ENCODE measurements at places on chromosomes 1 and 21.
A peak's percentile ranks its signal among the peaks of the same experiment; 100 is the strongest.

DNA sequence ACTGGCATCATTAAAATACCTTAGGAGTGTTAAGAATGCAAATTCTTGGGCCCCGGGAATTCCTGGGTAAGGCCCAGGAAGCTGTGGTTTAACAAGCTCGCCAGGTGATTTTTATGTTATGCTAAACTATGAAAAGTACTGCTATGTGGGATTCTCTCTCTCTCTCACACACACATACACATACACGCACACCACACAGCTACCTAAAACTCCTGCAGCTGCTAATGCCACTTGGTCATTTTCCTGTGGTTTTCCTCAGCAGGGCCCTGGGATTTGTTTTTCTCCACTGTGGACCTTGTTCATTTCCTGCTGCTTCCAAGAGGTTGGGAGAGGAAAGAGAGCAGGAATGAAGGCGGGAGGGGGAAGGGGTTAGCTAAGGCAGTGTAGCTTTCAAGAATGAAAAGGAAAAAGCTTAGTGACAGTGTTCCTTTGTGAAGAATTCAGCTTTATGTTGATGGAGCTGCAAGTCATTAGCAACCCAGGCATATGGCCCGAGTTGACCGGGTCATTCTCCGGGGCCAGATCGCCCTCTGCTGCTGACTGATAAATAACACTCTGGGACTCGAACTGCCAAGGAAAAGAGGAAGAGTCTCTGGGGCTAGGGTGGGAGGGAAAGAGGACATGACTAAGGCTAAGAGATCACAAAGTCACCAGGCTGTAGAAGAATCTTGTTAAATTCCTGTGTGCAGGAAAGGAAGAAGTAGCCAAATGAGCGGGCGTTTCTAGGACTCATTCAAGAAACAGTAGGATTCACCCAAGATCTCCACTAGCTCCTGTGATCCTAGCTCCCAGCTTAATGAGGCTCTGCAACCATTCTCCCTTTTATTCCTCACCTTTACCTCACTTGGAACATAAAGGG, 30.5 kb upstream of the LRIG2 start:
- peak; percentile 83 for DNase-seq

- DNase-seq: no peak
Measured at GRCh38 chr1:203051841-203052324, 25.6 kb downstream of the PPFIA4 start.

DNA sequence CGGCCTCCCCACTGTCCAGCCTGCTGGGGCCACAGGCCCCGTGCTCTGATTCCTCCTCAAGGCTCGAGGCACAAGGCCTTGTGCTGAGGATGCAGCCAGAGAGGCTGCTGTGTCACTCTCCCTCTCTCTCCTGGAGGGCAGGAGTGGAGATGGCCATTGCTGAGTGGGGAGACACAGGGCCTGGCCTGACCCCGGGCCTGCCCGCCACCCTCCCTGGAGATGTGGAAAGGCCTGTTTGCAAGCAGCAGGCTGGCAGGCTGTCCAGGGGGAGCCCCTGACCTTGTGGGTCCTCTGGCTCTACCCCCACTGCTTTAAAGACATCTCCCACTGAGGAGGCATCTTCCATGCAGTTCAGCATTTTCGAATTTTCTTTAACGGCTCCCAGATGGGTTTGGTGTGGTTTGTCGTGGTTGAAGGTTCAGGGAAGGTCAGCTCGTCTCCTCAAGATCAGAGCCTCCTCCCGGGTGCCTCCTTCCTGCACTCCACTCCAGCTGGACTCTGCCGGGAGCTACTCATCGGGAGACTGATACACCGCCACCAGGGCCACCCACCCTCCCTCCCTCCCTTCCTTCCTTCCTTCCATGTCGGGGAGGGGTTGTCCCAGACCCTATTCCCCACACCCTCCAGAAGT, 69.1 kb downstream of the SPSB1 start:
- DNase-seq: no peak

DNA sequence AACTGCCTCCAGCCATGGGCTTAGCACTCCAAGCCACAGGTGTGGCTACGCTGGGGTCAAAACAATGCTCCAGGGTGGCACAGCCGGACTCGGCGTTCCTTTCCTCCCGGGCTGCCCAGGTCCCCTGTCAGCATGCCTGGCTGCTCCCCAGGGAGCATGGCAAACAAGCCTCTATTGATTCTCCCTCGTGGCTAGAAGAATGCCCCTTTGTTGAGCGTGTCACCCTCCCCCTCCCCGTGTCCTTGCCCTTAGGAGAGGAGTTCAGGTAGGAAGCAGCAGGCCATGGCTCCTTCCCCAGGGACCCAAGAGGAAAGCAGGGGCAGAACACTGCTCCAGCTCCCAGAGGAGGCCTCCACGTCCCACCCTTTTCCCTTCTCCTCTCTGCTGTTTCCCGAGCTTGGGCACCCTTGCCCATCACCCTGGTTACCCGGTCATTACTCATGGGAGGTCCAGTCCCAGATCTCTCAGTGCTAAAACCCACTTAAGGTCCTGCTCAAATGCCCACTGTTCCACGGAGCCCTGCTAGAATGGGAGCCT, 57.4 kb upstream of the CITED4 start:
- DNase-seq: no peak

DNA sequence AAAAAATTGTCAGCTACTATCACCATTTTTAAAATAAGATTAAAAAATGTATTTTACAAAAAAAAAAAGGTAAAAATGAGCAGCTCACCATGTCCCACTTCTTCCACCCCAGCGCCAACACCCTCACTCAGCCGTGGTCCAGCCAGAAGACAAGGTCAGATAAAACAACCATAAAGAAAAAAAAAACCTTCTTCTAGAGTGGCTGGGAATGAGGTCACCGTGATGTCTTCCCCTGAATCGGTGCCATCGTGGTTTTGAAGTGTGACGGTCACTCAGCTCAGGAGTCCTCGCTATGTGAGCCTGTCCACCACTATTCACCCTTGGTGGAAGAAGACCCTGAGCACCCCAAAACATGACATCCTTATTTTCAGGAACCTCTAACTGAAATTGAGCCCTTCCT, 38.1 kb downstream of the B3GALT5 start:
- DNase-seq: no peak
